ENCODE measurements at places on chromosomes 3 and 15.

- DNase-seq: no peak
Observed at GRCh38 chr3:59440285-59441028, 390.6 kb upstream of the CFAP20DC start.

DNA sequence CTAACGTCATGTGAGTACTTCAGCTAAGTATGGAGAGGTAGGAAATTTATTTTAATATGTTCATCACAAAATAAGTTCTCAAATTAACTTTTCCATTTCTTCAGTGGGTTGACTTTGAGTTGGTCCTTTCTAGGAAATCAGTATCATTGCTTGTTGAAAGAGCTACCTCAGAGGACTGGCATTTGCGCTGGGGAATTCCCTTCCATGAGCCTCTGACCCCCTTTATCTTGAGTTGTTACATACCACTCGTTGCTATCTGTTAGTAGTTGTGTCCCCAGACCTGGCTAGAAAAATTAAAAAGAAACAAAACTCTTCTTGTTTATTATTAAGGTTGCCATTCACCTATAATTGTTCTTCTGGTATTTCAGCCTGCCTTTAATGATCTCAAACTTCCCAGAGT, 96.8 kb upstream of the ROBO2 start:
- DNase-seq: no peak

DNA sequence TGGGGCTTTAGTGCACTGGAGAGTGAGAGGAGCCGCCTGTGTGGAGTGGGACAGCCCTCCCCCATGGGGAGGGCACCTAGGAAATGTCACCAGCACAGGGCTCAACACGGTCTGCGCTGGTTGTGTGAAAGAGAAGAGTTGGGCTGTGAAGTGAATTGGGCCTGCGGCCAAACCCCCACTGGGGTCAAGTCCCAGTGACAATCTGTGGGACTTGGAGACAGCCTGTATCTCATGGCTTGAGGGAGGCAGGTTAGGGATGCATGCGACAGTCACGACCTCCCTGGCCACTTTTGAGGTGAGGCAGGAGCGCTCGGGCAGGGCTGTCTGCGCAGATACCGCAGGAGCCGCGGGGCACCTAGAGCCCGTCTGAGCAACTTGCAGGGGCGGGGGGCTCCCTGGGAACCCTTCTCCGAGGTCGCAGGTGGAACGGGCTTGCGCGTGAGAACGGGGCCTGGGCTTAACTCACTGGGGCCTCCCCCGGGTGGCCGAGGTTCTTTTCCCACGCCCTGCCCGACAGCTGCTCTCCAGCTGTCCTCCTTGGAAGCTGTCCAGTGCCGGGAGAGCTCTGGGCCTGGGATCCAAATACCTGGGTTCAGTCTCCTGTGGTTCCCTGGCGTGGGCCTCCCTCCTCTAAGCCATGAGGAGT, 77.4 kb downstream of the SNRK start:
- no peak for DNase-seq

- no peak for DNase-seq
Observed at GRCh38 chr3:10170915-10171478, 6.3 kb downstream of the IRAK2 start.

DNA sequence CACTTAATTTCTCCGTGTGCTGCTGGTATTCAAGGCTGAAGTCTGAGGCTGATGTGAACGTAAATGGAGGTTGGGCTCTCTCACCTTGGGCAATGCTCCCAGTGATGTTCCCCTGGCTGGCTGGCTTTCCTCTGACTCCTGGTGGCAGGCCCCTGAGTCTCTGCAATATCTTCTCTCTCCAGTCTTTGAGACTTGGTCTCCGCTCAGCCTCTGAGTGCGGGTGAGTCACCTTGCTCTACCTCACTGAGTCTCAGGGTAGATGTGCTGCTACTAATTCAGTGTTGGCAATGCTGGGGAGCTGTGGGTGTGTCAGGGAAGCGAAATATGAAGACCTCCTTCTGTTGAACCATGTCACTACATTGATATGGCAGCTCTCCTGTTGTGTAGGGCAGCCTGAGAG, 31.3 kb upstream of the TRIM59 start:
- no peak for DNase-seq

DNA sequence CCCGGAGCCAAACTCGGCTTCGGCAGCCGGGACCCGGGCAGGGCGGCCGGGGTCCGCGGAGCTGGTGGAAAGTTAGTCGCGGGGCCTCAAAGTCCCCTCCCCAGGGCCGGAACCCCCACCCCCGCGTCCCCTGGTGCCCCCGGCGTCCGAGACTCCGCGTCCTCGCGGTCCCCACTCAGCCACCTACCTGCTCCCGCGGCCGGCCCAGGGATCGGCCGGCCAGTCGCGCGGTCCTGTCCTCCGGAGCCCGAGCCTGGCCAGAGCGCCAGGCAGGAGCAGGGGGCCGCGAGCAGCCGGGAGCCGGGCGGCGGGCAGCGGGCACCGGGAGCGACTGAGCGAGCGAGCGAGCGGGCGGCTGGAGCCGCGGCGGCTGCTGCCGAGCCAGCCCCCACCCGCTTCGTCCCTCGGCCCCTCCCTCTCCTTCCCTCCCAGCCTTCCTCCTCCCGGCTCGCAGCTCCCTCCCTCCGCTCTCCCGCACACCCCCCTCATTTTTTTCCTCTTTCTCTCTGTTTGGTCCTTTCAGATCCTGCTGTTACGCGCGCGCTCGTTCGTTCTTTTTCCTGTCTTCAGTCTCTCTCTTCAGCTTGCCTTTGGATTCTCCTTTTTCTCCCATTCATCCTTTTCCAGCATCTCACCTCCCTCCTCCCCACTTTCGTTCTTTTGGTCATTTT, at the start of gene MEGF11:
MEGF11 (minus strand) TSS at position 333 of the 671 bp plus-strand sequence. CDS start 125,347 bp downstream, outside the sequence.
- no peak for DNase-seq

DNA sequence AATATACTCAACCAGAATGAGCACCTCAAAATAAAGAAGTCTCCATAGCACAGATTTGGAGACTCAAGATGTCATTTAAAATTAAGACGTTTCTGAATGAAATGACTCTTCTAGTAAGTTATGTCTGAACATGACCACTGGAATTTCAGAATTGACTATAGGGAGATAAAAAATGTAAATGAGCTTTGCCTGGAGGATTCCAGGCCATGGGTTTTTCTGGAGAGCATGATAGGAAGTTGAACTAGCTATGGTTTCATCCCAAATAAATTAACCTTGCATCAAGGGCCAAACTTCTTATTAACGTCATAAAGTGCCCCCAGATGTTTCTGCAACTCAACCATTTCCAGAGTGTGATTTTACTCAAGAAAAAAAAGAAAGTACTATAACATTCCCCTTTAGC, 222.6 kb upstream of the NR2F2 start:
- no peak for DNase-seq
